ENCODE measurements at places on chromosomes 13 and 19.
A peak's percentile ranks its signal among the peaks of the same experiment; 100 is the strongest.

DNA sequence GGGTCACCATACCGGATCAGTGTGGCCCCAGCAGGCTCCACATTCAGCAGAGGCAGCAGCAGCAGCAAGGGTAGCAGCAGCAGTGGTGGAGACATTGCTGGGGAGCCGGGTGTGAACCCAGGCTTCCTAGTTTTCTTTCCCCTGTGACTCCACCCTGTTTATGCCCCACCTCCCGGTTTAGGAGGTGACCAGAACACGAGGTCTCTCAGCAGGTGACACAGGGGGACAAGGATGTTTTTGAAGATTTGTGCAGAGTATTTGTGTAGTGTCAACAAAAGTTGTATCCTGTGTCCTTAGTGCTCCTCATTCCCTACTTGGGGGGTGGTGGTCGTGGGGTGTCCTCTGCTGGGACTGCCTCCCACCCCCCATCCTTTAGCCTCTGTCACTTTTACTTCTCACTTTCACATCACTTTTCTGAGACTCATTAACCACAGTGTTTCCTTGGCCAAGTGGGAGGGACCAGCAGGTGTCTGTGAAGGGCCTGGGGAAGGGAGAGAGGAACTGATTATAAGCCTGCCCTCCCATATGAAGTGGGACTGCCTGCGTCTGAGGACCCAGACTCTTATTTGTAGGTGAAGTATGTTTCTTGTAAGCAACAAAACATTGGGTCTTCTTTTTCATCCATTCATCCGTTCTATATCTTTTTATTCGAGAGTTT is 15.6 kb upstream of the KCNC3 start:
- no peak for DNase-seq

- DNase-seq = no peak
Measured at GRCh38 chr13:112928972-112929782, 39.8 kb upstream of the MCF2L start.

DNA sequence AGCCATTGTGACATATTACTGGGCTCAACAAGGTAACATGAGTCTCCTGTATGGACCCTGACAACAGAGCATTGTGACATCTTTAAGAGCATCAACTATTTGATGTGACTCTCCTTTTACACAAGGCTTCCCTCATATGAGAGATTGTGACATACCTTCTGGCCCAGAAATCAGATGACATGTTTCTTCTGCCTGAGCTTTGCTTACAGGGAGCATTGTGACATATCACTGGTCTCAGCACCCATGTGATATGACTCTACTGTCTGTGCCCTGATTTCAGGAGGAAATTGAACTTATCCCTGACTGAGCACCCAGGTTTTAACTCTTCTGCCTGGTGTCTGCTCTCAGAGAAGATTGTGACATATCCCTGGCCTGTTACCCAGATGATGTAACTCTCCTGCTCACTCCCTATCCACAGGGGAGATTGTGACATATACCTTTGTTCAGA is 15.9 kb upstream of the ZNF681 start:
- DNase-seq = no peak

DNA sequence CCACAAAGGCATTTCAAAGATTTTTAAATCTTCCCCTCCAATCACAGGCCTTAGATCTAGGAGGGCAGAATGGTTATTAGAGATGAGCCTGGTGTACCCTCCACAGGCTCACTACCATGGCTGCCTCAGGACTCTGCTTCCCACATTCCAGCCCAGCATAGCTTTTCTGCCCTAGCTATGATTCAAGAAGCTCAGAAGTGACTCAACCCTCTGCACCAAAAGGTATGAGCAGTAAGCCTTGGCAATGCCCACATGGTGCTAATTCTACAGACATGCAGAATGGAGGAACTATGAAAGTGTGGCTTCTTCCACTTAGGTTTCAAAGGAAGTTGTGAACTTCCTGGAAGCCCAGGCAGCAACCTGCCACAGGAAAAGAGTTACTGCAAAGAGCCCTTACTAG is 786.2 kb downstream of the SLITRK6 start:
- no peak for DNase-seq

DNA sequence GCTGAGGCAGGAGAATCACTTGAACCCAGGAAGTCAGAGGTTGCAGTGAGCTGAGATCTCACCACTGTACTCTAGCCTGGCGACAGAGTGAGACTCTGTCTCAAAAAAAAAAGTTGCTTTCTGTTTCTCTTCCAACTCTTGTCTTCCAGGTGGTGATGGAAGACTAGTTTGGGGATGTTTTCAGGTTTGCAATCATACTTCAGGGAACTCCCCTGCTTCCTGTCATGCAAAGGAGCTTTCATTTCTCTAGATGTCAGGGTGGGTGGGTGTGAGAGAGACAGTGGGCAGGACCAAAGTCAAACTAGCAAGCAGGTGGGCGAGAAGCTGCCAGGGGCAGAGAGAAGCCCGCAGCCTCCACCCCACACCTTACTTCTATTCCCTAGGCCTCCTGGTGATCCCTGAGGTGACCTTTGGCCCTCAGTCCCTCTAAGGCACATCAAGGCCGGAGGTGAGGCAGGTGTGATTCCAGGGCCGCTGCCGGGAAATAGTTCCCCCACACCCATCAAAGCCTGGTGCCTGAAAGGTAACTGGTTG is 25.7 kb downstream of the CCNE1 start:
- no peak for DNase-seq

GRCh38 chr13:28322256-28322905 is 172.5 kb downstream of the FLT1 start:
- DNase-seq = no peak

- no peak for DNase-seq
Measured at GRCh38 chr13:39422845-39423565, 180.0 kb downstream of the LHFPL6 start.

DNA sequence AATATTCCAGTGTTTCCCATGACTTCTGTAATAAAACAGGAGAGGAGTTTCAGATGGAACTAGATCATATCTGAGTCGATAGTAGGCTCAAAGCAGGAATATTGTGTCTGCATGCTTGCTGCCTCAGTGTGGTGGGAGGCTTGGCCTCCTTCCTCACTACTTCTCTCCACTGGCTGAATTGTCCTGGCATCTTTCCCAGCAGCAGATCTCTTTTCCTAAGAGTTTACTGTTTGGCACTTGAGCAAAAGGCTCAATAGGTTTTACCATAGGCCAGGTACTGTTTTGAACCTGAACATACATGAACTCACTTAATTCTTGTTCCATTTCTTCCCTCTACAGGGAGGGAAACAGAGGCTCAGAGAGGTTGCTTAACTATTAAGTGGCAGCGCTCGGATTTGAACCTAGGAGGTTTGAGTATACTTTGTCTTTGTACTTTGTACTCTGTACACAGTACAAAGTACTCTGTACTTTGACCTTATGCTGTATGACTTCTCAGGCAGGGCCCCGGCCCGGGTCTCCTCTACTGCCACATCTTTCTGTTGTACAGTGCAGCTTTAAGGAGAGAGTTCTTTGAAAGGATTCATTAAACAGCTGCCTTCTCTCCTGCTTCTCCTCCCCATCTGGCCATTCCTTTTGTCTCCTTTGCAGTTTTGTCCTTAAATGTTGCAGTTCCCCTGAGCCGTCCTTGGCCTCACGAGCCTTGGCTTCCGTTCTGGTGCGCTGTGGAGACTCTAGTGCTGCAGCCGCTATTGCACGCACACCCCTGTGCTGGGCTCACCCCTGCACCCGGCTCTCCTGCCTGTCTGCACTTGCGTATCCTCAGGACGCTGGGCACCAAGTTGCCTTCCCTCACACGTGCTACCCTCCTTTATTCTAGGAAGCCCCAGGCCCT is 8.1 kb downstream of the B3GLCT start:
- DNase-seq = no peak

DNA sequence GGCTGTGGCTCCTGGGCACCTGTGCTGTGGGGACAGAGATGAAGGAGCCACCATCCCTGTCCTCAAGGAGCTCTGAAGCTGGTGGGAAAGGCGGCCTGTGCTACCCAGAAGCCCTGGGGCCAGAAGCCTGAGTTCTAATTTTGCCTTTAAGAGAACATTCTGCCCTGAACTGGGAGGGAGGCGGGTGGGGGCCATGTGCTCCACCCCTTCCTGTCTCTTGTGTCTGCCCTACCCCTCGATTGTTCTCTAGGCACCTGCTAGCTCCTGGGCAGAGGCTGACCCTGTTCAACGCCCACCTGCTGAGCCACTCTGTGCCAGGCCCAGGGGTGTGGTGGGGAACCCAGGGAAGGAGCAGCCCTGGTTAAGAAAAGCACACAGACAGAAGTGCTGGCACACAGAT is 5.9 kb downstream of the TRAPPC6A start:
- DNase-seq = no peak

GRCh38 chr19:52034051-52034728 is 6.0 kb upstream of the ZNF614 start:
- DNase-seq = no peak

DNA sequence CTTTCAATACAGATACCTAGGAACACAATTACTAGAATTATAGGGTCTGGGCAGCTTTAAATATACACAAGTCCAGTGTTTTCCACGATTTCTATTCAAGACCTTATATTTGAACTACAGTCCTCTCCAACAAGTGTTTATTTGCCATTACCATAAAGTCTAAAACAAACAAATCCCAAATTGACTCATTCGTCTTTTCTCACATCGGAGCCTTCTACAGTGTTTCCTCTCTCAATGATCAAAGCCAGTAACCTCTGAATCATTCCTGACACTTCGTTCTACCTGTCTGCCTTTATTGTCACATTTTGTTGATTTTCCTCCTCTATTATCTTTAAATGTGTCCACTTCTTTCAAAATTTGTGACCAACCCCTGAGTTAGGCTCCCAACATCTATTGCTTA is 1356.5 kb upstream of the SLC10A2 start:
- DNase-seq = no peak

DNA sequence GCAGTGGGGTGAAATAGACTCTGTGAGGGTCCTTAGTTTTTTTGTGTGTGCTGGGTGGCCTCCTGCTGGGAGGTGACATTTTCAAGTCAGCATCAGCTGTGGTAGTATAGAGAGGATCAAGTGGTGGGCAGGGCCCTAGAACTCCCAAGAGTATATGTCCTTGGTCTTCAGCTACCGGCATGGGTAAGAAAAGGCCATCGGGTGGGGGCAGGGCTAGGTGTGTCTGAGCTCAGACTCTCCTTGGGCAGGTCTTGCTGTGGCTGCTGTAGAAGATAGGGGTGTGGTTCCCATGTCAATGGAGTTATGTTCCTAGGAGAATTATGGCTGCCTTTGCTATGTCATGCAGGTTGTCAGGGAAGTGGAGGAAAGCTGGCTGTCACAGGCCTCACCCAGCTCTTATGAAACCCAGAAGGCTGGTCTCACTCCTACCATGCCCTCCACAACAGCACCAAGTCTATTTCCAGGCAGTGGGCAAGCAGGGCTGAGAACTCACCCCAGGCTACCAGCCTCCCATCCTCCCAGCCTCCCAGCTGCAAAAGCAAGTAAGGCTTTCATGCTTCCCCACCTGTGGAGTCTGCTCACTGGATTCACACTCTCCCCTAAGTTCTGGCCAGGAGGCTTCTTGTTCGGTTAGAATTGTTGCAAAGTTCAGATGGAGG is 130.6 kb upstream of the SOX1 start:
- peak; percentile 17 for DNase-seq

GRCh38 chr13:29174093-29174492 is 354.0 kb downstream of the MTUS2 start:
- DNase-seq = no peak

- DNase-seq = no peak
Measured at GRCh38 chr13:103969520-103970050, 903.4 kb upstream of the SLC10A2 start.
